AG09309 (cell line): ENCODE measurements at places on chromosomes 2 and 18.
A peak's percentile ranks its signal among the peaks of the same experiment; 100 is the strongest.

- DNase-seq, result no peak
Measured at GRCh38 chr2:160730296-160730995, 236.8 kb upstream of the RBMS1 start.

- no peak for DNase-seq
Measured at GRCh38 chr2:199119796-199120195, 337.9 kb downstream of the SATB2 start.

- no peak for DNase-seq
Measured at GRCh38 chr18:657311-658000, at the start of gene TYMS. Gene TYMS, plus strand, starts transcription at chr18:657653. Its CDS starts 90 bp downstream, at chr18:657743.

DNA sequence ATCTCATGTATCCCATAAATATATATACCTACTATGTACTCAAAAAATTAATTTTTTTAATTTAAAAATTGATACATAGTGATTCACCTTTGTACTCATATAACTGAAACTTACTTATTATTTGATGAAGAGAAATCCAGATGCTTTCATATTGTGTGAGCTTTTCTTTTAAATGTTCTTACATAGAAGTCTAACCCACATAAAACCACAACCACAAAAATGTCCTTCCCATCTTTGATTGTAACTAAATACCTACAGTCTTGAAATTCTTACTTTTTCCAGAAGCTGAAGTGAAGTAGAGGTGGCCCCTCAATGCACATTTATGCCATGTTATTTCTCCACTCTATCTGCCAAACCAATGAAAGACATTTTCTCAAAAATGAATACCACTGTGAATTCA, 117.9 kb upstream of the COL5A2 start:
- peak; percentile 62 for DNase-seq
